ENCODE measurements at places on chromosomes 2 and 18.

GRCh38 chr18:48962252-48962993, 11.7 kb upstream of the SMAD7 start:
- DNase-seq, result no peak

DNA sequence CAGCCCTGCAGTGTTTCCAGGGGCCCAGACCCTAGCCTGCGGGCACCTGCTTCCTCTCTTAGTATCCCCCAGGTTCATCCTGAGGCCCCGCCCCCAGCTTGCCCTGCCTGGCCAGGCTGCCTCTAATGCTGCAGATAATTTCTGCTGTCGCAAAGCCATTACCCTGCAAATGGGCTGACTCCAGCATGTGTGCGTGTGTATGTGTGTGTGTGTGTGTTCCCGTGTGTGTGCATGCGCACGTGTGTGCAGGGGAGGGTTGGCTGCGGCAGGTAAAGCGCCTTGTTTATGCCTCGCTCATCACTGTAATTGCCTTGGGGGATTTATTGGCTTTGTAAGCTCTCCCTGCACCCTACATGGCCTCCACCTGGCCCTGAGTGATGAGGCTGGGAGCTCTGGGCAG, 7.6 kb upstream of the PRSS56 start:
- DNase-seq, result no peak

DNA sequence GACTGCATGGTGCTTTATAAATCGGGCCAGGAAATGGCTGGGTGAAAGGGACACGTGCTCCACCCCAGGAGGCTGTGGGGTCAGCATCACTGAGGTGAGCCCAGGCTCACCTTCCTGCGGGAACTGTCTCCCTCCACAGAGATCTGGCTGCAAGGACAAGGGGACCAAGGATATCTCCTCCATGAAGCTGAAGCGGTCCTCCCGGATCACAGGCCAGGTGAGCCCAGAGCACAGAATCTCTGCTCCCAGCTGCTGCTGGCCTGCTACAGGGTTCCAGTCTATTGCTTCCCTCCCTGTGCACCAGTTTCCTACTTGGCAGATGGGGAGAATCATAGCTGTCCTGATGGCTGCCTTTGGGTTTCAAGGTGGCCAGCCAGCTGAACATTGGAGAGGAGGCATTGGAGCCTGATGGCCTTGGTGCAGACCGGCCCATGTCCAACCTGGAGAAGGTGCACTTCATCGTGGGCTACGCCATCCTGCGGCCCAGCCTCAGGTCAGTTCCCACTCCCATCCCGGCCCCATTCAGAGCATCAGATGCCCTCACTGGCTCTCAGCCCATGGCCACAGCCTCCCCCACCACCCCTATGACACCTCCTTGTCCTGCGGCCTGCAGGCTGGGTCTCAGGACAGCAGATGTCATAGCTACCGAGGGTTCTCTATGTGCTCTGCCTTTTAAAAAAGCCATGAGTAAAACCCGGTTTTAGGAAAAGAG, 33.7 kb upstream of the GPR17 start:
- DNase-seq, result no peak

- DNase-seq, result no peak
Measured at GRCh38 chr2:18169121-18169892, 290.8 kb downstream of the KCNS3 start.

DNA sequence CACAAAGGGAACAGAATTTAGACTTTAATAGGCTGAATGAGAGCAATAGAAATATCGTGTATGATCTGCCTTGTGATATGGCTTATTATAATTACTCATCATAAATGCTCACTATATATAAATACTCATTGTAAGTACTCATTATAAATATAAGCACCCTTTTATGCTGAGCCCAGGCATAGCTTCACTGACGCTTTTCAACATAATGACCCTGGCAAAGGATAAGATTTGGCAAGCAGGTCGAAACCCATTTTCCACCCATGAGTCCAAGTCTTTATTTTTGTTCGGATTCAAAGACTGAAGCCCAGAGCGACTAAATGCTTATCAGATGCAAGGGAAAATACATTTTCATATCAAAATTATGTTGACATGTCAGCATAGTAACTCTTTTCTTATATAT, 500.4 kb downstream of the SLC4A3 start:
- DNase-seq, result no peak

- DNase-seq, result no peak
Measured at GRCh38 chr2:10000541-10000940, 42.8 kb upstream of the KLF11 start.

- no peak for DNase-seq
Measured at GRCh38 chr2:21229302-21229701, 105.5 kb downstream of the TDRD15 start.

DNA sequence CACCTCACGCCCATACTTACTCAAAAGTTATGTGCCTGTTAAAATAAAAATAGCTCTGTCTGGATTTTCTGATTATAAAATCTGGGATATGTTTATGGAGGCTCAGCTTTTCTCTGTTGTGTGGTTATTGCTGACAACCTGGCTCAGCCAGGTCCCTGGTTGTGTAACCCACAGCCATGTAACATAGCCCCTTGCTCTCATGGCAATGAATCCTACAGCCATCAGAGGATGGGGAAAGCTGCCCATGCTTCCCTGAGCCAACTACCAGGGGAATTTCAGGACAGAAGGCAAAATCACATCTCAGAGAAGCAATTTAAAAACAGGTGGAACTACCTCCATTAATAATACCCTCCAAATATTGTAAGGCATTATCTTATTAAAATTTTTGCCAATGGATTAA, 29.7 kb downstream of the ST8SIA5 start:
- no peak for DNase-seq

- DNase-seq, result no peak
Measured at GRCh38 chr2:105445976-105446375, 47.1 kb upstream of the FHL2 start.

DNA sequence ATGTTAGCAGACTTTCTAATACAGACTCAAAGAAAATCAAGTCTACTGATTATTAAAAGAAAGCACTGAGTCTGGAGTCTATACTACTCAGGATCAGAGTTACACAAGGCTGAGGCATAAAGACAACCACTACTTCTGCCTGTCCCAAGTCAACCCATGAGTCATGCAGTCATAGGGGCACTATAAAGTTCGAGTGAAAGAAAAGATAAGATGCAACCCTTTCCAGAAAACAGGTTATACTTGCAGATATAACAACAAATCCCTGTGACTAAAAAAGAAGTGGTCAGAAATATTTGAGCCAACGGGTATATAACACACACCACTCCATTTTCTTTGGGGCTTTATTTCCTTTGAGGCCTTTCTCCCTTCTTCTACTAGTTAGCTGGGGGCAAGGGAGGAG, 18.6 kb upstream of the SCRN3 start:
- DNase-seq, result no peak

DNA sequence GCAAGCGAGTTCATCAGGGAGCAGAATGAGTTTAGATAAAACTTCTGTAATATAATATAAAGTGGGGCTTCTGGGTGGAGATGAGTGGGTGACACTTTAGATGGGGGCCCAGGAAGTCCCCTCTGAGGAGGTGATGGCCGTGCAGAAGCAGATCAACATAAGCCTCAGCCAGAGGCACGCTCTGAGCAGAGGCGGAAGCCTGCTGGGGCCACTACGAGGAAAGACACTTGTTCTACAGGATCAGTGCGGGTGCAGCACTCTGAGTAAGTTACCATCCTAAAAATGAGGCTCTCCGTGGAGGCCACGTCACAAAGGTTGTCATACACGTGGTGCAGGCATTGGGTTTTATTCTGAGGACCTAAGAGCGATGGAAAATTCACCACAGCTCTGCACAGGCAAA, 22.3 kb downstream of the TMEM18 start:
- no peak for DNase-seq

DNA sequence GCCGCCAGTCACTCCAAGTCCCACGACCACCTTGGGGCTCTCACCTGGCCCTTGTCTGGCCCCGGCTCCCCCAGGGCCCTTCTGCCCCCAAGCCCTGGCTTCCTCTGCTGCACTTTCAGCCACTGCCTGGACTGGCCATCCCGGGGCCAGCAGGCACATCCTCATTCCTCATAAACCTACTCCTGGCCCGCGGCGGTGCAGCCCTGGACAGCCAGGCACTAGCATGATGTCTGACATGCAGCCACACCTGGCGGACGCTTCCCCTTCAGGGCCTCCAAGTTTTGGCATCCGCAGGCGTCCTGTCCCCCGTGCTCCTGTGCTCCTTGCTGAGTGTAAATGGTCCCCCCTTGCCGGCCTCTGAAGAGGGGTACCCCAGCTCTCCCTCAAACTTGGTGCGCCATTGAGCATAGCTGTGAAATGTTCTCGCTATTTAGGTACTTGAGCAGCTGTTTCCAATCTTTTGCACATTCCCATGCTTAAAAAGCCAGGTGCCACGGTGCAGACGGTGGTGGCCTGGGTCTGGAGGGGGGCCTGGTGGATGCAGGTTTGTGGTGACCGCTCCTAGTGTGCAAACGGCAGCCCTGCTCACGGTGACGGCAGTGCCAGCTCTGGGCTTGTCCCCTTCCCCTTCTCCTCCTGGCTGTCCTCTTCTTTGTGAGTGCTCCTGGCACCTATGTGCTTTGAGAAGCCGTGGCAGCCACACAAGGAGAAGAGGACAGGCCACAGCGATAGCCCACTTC, 123.8 kb downstream of the MBP start:
- DNase-seq, result no peak

DNA sequence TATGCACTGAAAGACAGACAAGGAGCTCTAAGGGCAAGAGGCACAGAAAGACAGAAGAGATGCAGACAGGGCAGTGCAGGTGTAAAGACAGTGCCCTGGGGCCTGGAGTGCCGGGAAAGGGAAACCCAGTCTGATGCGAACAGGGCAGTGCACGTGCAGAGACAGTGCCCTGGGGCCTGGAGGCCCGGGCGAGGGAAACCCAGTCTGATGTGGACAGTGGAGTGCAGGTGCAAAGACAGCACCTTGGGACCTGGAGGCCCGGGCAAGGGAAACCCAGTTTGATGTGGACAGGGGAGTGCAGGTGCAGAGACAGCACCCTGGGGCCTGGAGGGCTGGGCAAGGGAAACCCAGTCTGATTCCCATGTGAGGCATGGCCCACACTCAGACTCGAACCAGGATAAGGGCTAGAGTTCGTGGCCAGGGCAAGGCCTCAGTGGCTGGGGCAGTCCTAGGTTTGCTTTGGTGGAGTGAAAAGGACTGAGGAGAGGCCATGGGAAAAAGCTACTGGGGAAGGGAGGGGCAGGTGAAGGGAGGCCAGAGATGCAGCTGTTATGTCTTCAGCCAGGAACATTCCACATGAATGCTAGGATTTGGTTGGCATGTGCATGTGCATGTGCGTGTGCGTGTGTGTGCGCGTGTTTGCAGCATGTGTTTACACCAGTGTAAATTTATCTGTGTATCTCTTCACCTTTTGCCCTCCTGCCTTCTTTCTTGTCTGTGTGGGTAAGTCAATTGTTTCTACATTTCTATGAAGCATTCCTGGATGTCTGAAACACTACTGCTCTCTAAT, 39.1 kb upstream of the DNMT3A start:
- no peak for DNase-seq

GRCh38 chr2:45276914-45277313, 267.7 kb upstream of the SIX2 start:
- no peak for DNase-seq

- DNase-seq, result no peak
Measured at GRCh38 chr2:99728166-99728565, 238.3 kb upstream of the REV1 start.

GRCh38 chr2:131039535-131039907, 53.7 kb downstream of the FAM168B start:
- no peak for DNase-seq

- no peak for DNase-seq
Measured at GRCh38 chr2:121617042-121617599, 32.1 kb downstream of the CLASP1 start.

DNA sequence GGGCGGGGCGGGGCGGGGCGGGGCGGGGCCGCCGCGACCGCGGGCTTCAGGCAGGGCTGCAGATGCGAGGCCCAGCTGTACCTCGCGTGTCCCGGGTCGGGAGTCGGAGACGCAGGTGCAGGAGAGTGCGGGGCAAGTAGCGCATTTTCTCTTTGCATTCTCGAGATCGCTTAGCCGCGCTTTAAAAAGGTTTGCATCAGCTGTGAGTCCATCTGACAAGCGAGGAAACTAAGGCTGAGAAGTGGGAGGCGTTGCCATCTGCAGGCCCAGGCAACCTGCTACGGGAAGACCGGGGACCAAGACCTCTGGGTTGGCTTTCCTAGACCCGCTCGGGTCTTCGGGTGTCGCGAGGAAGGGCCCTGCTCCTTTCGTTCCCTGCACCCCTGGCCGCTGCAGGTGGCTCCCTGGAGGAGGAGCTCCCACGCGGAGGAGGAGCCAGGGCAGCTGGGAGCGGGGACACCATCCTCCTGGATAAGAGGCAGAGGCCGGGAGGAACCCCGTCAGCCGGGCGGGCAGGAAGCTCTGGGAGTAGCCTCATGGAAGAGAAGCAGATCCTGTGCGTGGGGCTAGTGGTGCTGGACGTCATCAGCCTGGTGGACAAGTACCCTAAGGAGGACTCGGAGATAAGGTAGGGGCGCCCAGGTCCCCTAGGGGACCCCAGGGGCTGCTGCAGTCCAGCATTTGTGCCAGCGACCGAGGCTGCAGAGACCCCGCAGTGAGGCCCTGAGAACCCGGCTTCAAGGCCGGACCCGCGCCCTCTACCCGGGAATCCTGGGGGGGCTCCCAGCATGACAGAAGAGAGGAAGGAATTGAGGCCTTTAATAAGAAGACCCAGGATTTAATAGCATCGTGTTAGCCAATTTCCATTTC, at the start of gene KHK:
KHK (plus strand) TSS at position 49 of the 870 bp plus-strand sequence; CDS start at position 537, 488 bp downstream.
- peak; percentile 32 for DNase-seq

GRCh38 chr2:120660771-120661459, 74.8 kb upstream of the GLI2 start:
- DNase-seq, result no peak

GRCh38 chr2:102342888-102343287, 12.7 kb upstream of the IL18R1 start:
- DNase-seq, result no peak

DNA sequence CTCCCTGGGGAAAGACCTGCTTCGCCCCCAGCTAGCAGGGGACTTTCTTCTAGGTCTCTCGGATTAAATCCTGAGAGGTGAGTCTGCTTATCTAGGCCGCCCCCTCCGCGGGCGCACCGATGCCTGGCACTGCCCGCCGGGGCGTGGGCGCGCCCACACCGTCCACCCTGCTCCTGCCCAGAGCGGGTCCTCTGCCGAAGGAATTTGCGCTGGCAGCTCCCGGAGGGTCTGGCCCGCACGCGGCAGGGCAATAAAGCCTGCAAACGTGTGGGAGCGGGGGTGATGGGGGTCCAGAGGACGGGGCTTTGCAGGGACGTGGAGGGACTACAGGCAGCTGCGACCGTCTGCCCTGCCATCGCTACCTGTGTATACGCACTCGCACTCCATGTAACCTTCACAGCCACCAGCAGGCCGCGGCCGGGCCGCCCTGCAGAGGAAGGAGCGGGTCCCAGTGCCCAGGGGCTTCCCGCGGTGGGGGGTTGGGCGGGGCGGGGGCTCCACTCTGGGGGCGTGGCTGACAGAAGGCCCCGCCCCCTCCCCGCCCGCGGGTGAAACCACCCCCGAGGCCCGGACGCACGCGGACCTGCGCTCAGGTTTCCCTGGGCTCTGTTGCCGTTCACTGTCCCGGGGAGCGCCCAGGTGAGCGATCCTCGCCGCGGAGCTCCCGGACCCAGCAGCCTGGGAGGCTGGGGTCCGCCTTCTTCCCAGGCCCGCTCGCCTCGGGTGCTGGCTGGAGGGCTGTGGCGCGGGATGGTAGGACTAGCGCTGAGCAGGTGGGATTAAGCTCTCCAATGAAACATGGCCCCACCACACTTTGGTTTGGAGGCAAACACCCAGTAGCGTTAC, 174.5 kb upstream of the HS6ST1 start:
- DNase-seq, result no peak

GRCh38 chr18:44887227-44887631, 206.5 kb downstream of the SETBP1 start:
- peak; percentile 74 for DNase-seq

All from stimulated activated CD4-positive, alpha-beta T cell treated with anti-CD3 and anti-CD28 coated beads, Interleukin-1b, Interleukin-23, amount 100 ng/mL, for 48 hours (primary cell).